Right ventricle myocardium superior (tissue), 1 donor: ENCODE measurements at places on chromosomes 2 and 18.

DNA sequence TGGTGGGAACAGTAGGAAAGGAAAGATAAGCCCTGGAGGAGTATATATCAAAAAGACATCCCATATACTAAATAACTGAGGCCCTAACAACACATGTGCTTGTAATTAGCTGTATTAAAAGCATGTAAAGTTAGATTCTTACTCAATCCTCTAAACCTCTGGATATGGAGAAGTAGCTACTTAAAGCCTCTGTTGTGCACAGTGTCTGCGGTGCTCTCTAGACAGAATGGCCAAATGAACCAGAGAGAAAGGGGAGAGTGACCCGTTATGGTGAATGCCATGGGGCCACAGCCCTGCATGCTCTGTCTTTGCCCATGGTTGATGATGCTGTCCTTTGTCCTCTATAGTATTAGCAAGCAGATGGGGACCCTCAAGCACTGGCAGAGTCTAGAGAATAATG lies 104.4 kb upstream of the SLC8A1 start:
- DNase-seq = no peak

DNA sequence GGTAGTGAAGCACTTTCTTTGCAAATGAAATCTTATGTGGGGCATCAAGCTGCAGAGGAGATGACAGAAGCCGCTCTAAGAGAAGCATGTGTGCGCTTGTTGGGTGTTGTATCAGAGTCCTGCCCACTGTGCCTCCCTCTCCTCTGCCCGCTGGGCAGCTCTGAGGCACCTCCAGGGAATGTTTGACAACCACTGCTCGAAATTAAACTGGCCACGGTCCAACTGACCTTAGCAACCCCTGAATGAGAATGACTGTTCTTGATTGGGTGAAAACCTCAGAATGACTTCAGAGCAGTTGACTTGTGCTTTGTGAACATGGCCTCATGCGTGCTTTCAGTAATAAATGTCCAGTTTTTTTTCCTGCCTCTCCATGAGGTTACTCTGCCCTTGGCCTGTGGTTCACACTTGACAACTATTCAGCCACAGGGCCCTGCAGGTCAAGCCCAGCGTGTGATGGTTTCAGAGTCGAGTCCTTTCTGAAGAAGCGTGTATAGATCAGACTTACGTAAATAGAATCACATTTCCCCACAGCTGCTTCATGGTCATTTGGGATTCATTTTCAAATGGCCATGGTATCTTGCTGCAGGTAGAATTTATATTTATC lies 94.9 kb downstream of the SLC4A3 start:
- no peak for DNase-seq

DNA sequence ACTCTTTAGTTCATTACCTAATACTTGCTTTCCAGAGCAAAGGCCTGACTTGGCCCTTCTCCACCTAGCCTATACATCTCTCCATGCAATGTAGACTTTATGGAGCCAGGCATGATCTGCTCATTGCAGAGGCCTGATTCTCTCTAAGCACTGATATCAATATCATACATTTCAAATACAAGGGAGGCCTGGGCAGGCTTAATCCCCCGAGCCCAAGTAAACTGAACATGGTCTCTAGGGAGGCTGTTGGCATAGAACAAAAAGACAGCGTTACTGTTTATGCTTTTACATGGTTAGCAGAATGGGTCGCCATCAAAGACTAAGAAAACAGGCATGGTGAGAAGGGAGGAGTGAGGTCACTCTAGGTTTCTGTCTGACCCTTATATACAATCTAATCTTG lies 695.1 kb downstream of the ZEB2 start:
- no peak for DNase-seq

- DNase-seq = peak; percentile 55
Observed at GRCh38 chr2:1791685-1792435, 47.5 kb upstream of the PXDN start.
